ENCODE measurements at places on chromosomes 12 and 14. TPM values are rescaled to one million over a fixed set of nuclear protein-coding genes. Genes with fewer than 3 reads are reported as not detected.

B4GALNT1 gene
- total RNA-seq = 5.8 TPM

PLEKHD1 gene
- not detected for total RNA-seq

DNA sequence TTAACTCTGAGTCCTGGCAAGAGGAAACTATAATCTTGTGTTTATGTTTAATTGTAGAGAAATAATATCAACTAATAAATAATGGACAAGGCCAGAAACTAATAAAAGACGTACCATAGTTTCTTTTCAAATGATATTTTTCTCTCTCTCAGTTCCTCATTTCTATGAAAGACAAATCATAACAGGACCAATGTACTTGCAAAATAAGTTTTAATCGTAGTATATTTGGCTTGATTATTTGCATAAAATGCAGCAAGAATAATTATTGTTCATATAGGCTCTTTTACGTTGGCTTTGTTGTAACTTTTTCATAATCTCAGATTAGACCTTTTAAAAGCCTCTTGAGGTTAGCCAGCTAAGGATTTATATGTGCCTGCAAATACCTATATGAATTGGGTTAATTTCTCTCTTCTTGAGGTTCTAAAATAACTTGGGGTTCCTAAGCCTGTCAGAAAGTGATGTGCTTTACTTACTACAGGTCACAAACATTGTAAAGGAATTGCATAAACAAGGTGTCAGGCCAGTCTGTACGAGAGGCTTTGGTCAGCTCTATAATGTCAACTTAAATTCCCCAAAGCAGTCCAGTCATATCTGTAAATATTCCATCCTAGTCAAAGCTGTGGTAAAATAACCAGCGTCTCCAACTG is 152.8 kb upstream of the PTPRQ start:
- DNase-seq = no peak

DNA sequence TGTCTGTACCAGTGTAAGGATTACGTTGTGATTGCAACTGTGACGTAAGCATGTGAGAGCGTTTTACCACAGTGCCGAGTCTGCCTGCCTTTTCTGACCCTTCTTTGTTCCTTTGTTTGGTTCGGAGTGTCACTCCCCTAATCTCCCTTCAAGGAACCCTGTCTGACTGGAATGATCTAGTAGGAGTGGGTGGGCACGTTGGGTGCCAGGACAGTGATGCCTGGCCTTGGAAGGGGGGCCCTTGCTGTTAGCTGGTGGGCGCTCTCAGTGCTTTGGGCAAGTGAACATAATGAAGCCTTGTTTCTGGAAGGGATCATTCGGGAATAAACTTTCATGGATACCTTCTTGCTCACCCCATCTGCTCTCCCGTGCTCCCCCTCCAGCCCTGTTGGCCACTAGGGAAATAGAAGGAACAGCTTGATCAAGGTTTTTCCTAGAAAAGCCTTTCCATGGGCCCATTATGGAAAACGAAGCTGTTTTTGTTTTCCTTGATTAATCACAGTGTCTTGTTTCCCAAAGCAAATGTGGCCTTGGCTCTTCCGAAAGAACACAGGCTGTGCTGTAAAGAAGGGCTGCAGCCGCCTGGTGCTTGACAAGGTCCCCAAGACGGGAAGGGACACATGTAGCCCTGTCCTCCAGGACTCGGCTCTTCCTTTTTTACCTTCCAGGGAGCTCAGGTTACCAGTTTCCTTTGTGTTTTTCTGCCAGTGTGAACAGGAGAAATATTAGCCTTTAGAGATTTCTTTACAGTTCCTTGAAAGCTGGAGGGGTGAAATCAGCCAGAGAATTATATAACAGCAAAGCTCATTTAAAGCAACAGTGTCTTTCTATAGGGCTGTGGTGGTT is 215.5 kb downstream of the CRADD start:
- DNase-seq = no peak

GRCh38 chr12:1618489-1618888 is 10.5 kb upstream of the WNT5B start:
- DNase-seq = no peak

KRT72 gene
- not detected for total RNA-seq

- DNase-seq = no peak
Measured at GRCh38 chr14:78316786-78317185, 146.6 kb downstream of the NRXN3 start.

DNA sequence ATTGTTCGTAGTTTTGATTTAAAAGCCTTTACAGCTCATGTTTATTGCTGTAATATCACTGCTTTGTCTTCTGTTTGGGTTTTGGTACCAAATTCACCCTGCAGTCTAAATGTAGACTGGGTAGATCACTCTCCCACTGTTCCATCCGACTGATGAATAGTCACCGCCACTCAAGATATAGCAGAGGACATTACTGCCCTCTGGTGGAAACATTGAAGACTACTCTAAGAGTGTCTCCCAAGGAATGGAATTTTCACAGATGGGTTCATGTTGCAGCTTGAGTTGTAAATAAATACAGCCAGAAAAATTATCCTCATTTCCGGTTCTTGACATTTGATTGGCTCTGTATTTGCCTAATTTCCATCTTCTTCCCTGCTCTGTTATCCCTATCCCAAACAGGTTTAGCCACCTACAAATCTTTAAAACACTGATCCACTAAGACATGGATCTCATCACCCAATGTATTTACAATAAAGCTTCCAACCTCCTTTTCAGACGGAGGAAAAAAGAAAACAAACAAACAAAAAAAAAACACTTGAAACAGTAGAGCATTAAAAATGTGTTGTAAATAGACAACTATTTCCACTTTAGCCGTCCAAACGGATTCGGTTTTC is 198.3 kb upstream of the CPNE8 start:
- peak; percentile 71 for DNase-seq

GRCh38 chr12:20451761-20452160 is 83.4 kb downstream of the PDE3A start:
- no peak for DNase-seq

DNA sequence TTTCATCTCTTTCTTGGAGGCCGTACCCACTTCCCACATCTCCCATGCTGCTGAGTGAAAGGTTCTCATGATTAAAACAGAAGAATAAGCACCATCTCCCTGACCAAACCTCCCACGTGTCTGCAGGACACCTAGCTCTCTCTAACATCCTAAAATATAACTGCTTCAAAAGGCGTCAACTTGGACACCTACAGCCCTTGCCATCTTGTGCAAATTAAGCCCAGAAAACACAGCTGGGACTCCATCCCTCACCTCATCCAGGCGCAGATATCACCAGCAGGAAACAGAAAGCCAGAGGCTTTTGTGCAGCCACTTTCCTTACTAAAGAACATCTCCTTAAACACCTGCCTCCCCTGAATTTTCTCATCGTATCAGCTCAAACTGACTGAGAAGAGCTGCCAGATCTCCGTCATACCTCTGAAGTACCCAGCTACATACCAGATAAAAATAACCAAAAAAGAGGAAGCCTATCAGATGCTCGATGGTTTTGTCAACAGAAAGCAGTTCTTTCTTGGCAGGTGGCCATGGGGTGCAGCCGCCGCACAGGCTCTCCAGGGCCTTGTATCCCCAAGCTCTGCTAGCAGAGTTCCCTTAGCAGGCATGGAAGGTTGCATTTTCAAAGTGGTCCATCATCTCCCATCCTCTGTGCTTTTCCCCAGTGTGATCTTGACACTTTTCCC is 28.8 kb downstream of the MAP3K9 start:
- DNase-seq = no peak

- no peak for DNase-seq
Measured at GRCh38 chr12:59119676-59120075, 199.4 kb upstream of the LRIG3 start.

RND1 gene
- total RNA-seq = 8.7 TPM

DNA sequence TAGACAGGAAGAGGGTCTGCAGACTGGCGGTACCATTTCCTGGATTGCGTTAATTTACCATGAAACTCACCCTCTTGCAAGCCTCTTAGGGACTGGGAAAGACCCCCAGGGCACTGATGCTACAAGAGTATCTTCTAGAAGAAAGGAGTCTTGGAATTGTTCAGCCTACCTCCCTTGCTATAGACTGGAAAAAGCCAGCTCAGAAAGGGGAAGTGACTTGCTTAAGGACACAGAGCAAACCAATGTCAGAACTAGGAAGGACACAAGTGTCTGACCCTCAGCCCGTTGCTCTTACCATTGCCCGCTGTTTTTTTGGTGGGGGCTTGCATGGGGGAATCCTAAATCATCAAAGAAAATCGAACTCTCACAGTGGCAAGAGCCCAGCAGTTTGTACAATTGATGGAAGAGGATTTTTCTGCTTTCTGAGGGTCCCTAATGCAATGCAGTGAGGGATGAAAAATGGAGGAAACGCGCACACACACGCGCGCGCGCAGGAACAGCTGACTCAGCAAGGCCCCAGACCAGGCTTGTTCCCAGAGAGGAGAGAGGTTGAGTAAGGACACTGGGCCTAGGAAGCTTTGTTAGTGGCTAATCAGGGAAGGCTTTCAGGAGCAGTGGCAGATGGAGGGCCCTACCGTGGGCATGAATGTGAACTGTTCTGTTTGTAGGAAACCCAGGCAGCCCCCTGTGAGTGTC is 50.9 kb downstream of the RIN3 start:
- DNase-seq = no peak

CCNB1IP1 gene
- 34.0 TPM for total RNA-seq

DNA sequence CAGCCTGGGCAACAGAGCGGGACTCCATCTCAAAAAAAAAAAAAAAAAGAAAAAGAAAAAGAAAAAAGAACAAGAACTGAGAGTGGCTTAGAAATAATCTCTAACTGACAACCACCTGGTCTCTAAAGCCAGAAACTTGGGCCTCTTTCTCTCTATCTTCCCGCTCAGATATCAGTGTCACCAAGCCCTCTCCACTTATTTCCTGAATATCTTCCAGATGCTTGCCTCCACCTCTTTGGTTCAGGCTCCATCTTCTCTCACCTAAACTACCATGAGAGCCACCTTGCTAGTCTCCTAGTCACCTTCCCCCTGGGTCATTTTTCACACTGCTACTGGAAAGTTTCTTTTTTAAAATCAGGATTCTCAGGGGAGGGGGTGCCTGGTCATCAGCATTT is 1.8 kb upstream of the TM9SF1 start:
- no peak for DNase-seq

- peak; percentile 29 for DNase-seq
Measured at GRCh38 chr12:104680070-104680469, 223.3 kb downstream of the CHST11 start.

GRCh38 chr14:105273062-105273461 is 24.7 kb downstream of the BTBD6 start:
- DNase-seq = no peak

GRCh38 chr12:71873821-71874220 is 34.3 kb downstream of the TBC1D15 start:
- DNase-seq = no peak

DNA sequence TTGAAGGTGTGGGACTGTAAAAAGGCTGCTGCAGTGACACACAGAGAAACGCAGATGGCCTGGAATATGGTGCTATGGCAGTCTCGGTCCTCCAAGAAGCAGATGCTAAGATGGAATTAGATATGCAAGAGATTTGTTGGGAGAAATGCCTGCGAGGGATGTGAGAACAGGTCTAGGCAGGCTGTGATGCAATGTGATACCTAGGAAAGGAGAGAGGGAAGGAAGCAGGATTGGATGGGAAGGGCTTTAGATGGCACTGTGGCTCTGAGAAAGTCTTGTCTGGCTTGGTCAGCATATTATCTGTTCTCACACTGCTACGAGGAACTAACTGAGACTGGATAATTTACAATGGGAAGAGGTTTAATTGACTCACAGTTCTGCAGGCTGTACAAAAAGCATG is 374.4 kb downstream of the BCAT1 start:
- no peak for DNase-seq

DNA sequence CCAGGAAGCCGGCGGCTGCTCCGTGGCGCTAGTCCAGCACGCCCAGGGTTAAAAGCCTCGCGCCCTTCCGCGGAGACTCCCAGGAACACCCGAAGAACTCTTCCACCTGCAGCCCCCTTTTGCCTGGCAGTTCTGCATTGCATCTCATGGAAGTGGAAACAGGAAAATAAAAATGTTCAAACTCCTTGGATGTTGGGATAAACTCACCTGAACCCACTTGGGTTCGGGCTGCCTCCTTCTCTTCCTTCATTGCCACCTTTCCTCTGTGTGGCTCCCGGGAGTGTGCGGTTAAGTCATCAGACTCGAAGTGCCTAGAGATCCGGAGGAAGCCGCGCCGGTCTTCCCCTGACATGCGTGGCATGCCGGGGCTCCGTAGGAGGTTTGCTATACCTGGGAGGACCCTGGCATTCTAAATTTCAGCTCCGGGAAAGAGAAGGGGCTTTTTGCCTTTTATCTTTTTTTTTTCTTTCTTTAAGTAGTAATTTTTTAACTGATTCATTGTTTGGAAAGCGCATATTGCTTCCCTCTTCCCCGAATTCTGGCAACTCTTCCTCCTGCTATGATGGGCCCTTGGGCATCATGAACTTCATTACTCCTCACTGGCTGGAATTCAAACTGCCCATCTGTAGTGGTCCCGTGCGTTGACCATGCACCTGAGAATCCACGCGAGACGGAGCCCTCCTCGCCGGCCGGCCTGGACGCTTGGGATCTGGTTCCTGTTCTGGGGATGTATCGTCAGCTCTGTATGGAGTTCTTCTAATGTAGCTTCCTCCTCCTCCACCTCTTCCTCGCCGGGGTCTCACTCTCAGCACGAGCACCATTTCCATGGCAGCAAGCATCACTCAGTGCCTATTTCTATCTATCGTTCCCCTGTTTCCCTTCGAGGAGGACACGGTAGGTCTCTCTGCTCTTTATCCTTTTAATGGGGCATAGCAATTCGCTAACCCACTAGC is 931.4 kb downstream of the DIO2 start:
- DNase-seq = no peak

GRCh38 chr14:21711360-21711961 is 37.8 kb upstream of the OR4E1 start:
- DNase-seq = peak; percentile 54

DNA sequence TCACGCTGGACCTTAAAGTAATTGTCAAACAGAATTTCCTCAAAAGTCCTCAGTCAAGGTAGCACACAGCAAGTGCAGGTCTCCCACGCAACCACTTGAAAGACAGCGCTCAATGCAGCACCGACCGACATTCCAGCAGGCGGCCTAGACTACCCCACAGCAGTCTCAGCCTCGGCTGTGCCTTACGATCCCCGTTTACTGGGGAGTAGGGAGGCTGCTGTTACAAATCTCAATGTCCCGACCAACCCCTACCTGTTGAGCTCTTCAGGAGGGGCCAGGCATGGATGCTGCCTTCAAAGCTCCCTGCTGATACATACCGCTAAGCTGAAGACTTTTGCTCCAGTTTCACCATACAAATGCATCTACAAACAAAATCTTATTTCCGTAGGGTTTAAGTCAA is 21.8 kb downstream of the VPS37B start:
- no peak for DNase-seq

DNA sequence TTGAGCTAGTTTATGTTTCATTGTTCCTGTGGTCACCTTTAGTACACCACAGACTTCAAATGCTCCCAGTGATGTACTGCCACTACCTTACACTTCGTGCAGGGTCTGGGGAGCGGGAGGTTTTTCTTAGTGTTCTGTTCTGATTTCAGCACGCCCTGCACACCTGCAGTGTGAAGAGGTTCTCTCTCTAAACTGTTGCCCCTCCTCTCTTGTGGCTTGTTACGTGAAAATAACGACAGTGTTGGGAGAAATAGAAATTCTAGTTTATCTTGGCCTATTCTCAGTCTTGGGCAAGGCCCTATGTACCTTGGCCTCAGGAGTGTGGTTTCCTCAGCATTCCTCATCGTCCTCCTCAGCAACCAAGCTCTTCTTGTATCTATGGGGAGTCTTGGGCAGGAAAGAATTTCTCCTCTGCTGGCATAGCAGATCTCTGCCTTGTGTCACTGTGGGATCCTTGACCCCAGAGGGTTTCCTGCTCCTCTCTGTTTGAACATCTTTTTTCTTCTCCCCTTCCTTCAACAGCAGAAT is 48.6 kb downstream of the EIF2S3B start:
- DNase-seq = no peak

GSKIP gene
- total RNA-seq = 8.8 TPM
